Activated naive CD8-positive, alpha-beta T cell treated with anti-CD3 and anti-CD28 coated beads for 36 hours (primary cell): ENCODE measurements at places on chromosomes 2 and 18. TPM values are rescaled to one million over a fixed set of nuclear protein-coding genes. Genes with fewer than 3 reads are reported as not detected.

- peaks cover 4% of the 10 kb centered on the region for H3K4me1 ChIP-seq
- H3K27me3 ChIP-seq: peaks cover 70% of the 10 kb centered on the region
- DNase-seq: peak; percentile 65
- H3K4me3 ChIP-seq: peak within 1 kb of the TSS; percentile 73
Measured at GRCh38 chr2:119544075-119544938, at the start of gene CFAP221. Gene CFAP221 (plus strand): TSS chr2:119544449. CDS start chr2:119546132, 1,683 bp downstream.

GRCh38 chr2:226495466-226496272, 304.0 kb downstream of the IRS1 start:
- H3K4me1 ChIP-seq: no peaks in the 10 kb centered on the region
- H3K36me3 ChIP-seq: no peaks in the 10 kb centered on the region
- peaks cover 7% of the 10 kb centered on the region for H3K27me3 ChIP-seq
- no peak overlapping the region for H3K4me3 ChIP-seq

GRCh38 chr2:69694894-69695849, 46.8 kb upstream of the ANXA4 start:
- peak overlapping the region; percentile 27 for H3K27ac ChIP-seq
- peaks cover 3% of the 10 kb centered on the region for H3K36me3 ChIP-seq
- no peaks in the 10 kb centered on the region for H3K27me3 ChIP-seq

- no peak for DNase-seq
- no peak overlapping the region for H3K27ac ChIP-seq
- H3K36me3 ChIP-seq: no peaks in the 10 kb centered on the region
- peaks cover 7% of the 10 kb centered on the region for H3K27me3 ChIP-seq
- no peak overlapping the region for H3K4me3 ChIP-seq
Measured at GRCh38 chr2:71894261-71894660, 253.4 kb downstream of the CYP26B1 start.

AGXT gene
- total RNA-seq: not detected

DNA sequence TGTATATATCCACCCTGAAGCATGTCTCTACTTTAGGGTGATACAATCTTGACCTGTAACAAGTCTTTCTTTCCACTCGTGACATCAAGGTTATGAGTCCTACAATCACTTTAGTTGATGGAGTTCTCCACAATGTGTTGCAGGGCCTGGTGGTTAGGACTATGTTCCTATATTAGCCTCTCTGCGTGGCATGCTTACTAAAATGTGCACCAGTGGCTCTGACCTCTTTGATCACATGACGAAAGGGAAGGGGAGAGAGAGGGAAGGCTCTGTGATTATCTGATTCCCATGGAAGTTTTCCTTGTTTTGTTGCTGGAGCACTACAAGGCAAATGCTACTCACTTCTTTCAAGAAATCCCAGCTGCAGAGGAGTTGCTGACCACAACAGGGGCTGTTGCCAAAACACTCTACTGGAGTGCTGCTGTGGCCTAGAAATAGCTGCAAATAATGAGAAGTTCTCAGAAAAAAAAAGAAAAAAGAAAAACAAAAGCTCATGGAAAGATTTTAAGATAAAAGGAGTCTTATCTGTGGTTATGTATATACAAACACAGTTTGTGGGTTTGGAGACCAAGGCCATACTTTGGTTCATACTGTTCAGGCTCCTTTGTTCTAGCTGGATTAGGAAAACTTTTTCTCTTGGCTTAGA, 272.8 kb upstream of the MMADHC start:
- DNase-seq: no peak
- no peaks in the 10 kb centered on the region for H3K27me3 ChIP-seq
- H3K27ac ChIP-seq: no peak overlapping the region
- H3K4me1 ChIP-seq: no peaks in the 10 kb centered on the region

SNORC gene
- 1.5 TPM for total RNA-seq

PARD6G gene
- 0.26 TPM for total RNA-seq

- peaks cover 3% of the 10 kb centered on the region for H3K36me3 ChIP-seq
- H3K4me3 ChIP-seq: no peak overlapping the region
- DNase-seq: no peak
- no peaks in the 10 kb centered on the region for H3K27me3 ChIP-seq
- H3K27ac ChIP-seq: no peak overlapping the region
Measured at GRCh38 chr2:202529389-202529788, 105.4 kb upstream of the FAM117B start.

DNA sequence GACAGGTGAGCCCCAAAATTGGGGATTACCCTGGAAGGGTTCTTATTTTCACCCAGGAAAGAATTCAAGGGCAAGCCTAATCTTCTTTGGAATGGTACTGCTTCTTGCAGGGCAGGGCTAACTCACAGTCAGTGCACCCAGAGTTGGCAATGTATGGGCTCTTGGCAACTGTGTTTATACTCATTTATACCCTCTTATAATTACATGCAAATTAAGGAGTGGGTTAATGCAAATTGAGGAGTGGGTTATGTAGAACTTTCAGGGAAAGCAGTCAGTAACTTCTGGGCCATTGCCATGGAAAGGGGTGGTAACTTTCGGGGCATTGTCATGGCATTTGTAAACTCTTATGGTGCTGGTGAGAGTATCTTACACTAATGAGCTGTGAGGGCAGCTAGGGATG, 59.2 kb downstream of the SERPINB8 start:
- no peaks in the 10 kb centered on the region for H3K36me3 ChIP-seq
- no peaks in the 10 kb centered on the region for H3K4me1 ChIP-seq
- no peak overlapping the region for H3K4me3 ChIP-seq
- H3K27ac ChIP-seq: no peak overlapping the region
- H3K27me3 ChIP-seq: peaks cover 26% of the 10 kb centered on the region
- DNase-seq: no peak

ZNF385B gene
- not detected for total RNA-seq

GRCh38 chr2:195533771-195534642, 123.0 kb upstream of the SLC39A10 start:
- H3K27ac ChIP-seq: peak overlapping the region; percentile 98
- DNase-seq: peak; percentile 65
- peaks cover 22% of the 10 kb centered on the region for H3K36me3 ChIP-seq

CAPN14 gene
- total RNA-seq: 0.49 TPM
